ENCODE measurements at places on chromosomes 13 and 19. TPM values are rescaled to one million over a fixed set of nuclear protein-coding genes. Genes with fewer than 3 reads are reported as not detected.

The NLRP4 gene
- total RNA-seq: not detected

DNA sequence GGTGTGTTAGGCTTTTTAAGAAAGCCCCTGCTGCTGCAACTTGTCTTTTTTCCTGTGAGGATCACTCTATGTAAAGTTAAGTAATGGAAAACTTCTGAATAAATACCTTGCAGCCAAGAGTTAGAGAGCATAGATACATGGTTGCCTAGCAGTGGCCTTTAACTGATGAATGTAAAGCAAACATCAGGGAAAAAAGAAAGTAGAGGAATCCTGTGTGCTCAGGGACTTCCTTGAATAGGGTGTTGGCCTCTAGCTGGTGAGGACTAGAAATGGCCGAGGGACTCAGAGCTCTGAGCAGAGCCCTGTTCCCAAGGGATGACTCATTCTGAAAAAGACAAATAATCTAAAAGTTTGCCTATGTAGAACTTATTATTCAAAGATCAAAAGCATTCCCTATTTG is 135.7 kb downstream of the MIPEP start:
- DNase-seq: no peak

DNA sequence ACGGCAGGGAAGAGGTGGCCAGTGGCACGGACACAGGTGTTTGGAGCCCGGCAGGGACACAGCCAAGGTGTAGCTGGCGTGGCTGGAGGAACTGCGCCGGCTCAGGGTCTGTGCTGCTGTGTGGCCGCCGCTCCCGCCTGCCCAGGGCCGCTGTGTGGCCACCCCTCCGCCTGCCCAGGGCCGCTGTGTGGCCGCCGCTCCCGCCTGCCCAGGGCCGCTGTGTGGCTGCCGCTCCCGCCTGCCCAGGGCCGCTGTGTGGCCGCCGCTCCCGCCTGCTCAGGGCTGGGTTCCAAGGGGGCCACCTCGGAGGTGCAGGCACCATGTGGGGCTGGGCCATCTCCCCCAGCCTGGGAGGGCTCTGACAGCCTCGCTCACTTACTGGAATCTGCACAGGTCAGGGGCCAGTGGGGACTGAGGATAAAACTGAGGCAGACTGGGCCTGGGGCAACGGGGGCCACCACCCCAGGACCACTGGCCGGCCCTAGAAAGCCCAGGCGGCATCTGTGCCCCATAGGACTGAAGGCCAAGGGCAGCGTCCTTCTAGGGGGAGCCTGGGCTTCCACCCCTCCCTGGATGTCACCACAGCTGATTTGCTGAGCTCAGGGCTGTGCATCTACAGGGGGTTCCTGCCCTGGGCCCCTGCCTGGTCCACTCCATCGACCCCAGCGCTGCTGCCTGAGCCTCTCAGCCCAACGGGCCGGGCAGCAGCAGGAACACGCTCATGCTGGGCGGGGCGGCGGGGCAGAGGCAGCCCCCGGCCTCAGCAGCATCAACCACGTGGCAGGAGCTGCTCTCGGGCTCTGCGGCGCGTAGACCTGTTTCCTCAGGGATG is 21.5 kb downstream of the C13orf46 start:
- no peak for DNase-seq

- no peak for DNase-seq
Measured at GRCh38 chr13:113579686-113580085, 4.9 kb upstream of the TFDP1 start.

The TNNI3 gene
- 78.6 TPM for total RNA-seq

The CRB3 gene
- 0.99 TPM for total RNA-seq

- DNase-seq: no peak
Measured at GRCh38 chr13:50692396-50692915, 151.0 kb downstream of the DLEU7 start.

- DNase-seq: no peak
Measured at GRCh38 chr19:39967561-39967960, 3.4 kb upstream of the PSMC4 start.

- DNase-seq: no peak
Measured at GRCh38 chr19:11541238-11541637, 2.6 kb downstream of the CNN1 start.

The CBY2 gene
- not detected for total RNA-seq

GRCh38 chr13:108087810-108088209 is 127.5 kb downstream of the LIG4 start:
- DNase-seq: no peak

DNA sequence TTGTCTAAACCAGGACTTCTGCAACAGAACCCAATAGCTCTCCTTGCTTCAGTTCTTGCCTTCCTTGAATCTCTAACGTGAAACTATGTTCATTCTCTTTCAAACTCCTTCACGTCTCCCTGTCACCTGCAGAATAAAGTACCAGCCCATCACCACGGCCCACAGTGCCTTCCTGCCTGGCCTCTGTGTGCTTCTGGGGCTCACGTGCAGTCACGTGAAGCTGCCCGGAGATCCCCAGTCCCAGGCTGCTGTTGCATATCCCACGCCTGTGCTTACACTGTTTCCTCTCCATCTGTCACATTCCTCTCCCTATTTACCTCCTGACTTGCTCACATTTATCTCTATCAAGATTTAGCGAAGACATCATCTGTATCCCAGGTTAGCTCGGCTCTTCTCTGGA is 102.8 kb downstream of the STARD13 start:
- no peak for DNase-seq

The VSTM1 gene
- not detected for total RNA-seq

The LILRA2 gene
- not detected for total RNA-seq

The ZSCAN4 gene
- total RNA-seq: not detected

- no peak for DNase-seq
Measured at GRCh38 chr19:18299654-18300053, 18.2 kb upstream of the JUND start.

DNA sequence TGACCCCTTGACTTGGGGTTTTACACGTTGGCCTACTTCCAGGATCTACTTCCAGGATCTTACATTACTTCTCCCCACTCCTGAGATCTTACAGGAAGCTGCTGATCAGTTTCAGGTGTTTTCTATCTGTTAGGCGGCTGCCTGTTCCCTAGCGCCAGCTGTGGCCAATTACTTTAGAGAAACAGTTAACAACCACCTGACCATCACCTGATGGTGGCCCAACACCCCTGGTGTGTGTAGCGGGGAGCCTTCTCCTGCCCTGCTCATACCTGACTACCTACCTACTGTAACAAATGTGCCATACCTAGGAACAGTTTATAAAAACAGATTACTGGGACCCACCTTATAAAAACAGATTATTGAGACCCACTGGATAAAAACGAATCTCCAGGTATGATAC is 2.8 kb upstream of the POP4 start:
- DNase-seq: no peak

The FPR1 gene
- not detected for total RNA-seq

The GRIN2D gene
- 2.7 TPM for total RNA-seq

The NALCN gene
- not detected for total RNA-seq

The GAPDHS gene
- 0.46 TPM for total RNA-seq

The LPAR2 gene
- 39.9 TPM for total RNA-seq

DNA sequence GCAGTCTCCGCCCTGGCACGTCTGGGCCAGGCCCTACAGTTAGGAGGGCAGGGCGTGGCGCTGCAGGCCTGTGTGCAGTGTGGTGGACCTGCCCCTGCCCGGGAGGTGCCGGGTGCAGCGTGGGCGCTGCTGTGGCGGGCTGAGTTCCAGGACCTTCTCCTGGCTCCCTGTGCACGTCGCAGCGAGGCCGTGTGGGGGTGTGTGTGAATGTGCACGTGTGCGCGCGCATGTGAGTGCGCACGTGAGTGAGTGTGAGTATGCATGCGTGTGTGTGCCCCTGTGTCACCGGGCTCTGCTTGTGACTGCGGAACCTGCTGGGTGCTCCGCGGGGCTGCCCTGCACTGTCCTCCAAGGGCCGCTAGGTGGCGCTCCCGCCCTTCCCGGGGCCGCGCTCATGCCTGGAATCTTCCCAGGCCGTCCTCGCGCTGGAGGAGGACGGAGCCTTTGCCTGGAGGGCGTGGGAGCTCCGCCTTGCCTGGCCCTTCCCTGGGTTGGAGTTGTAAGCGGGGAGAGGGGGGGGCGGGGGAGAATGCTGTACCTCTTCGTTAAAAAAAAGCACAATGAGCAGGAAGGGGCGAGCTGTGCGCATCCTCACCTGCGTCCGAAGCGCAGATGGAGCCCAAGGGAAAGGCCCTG is 79.3 kb downstream of the KDM4B start:
- peak; percentile 83 for DNase-seq

DNA sequence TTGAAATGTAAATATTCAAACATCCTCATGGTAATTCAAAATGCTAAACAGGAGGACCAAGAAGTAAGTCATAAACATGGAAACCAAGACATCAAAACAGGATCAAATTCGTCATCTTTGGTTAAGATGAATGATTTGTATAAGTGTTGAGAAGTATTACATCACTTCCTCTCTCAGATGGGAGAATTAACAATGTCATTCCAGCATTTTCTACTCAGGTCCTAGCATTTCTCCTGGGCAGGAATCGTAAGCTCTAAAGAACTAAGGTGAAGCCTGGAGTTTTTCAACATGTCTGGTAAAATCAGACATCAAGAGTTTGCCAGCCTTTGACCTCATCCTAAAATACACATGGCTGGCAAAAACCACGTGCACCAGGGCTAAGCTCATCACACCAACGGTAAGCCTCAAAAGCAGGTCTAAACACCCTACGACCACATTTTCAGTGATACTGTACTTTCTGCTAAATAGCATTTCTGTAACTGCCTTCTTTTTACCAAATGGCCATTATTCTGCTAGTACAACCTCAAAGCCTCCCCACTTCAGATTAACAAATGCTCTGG is 24.8 kb downstream of the RANBP3 start:
- no peak for DNase-seq

GRCh38 chr13:104086759-104087158 is 1020.5 kb upstream of the SLC10A2 start:
- no peak for DNase-seq

The KCNN4 gene
- 0.60 TPM for total RNA-seq

GRCh38 chr13:20616059-20616797 is 49.3 kb downstream of the IFT88 start:
- DNase-seq: peak; percentile 51

GRCh38 chr13:80251403-80251802 is 89.5 kb downstream of the SPRY2 start:
- DNase-seq: peak; percentile 60

DNA sequence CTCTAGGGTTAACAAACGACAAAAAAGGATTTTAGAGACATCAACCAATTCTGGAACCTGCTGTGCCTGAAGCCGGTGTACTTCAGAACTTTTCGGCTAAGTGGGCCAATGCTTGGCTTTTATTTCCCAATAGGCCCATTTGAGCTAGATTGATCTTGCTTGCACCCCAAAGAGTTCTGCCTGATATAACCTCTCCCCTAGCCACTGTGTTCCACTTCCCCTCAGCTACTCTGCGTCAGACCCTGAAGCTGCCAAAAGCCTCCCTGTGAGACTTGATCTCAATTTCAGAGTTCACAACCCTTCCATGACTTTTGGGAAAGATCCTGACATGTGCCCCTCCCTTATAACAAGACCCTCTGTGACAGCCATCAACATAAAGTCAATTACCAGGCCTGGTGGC is 5.6 kb upstream of the SIGLEC14 start:
- DNase-seq: no peak

DNA sequence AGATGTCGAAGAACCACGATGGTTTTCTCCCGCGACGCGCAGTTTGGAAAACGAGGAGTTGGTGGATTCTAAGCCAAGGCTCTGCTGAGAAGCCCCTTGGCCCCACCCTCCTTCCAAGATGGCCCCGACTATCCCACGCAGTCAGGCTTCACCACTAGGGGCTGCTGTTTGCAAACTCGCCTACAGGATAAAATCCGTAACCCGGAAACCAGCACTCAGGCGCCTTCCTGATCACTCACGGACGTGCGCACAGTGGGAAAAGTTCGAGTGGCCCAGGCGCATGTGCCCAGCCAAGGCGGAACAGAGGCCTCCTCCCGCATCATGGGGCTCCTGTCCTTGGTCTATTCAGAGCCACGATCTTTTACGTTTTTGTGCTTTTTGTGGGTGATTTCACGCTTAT is 19.2 kb upstream of the UQCR11 start:
- DNase-seq: peak; percentile 45

GRCh38 chr13:100484702-100485101 is 103.9 kb downstream of the GGACT start:
- DNase-seq: no peak

GRCh38 chr13:31774186-31774750 is 34.9 kb downstream of the RXFP2 start:
- no peak for DNase-seq

DNA sequence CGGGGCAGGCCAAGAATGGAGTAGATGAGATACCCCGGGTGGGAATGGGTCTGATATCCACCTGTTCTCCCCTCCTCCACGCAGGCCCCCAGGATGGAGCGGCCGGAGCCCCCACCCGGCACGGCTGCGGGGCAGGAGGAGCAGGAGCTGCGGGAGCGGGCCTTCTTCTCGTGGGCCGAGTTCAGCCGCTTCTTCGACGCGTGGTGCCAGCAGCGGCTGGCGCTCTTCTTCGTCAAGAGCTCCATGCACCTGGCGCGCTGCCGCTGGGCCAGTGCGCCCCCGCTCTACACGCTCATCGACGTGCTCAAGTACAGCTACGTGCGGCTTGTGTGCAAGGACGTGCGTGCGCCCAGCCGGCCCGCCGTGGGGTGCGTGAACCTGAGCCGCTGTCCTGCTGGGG is 1.2 kb downstream of the ZSWIM9 start:
- DNase-seq: no peak

The AP1M2 gene
- total RNA-seq: not detected

The ADGRE2 gene
- not detected for total RNA-seq

- DNase-seq: peak; percentile 92
Measured at GRCh38 chr19:18478545-18479311, 40.8 kb upstream of the ISYNA1 start.

- no peak for DNase-seq
Measured at GRCh38 chr13:33679658-33680012, 138.3 kb upstream of the RFC3 start.

GRCh38 chr19:54077334-54077733 is 3.8 kb downstream of the TARM1 start:
- DNase-seq: no peak

- DNase-seq: no peak
Measured at GRCh38 chr13:28268800-28269223, 130.5 kb downstream of the PAN3 start.

The CALR3 gene
- not detected for total RNA-seq

GRCh38 chr13:52846567-52847321 is 1.7 kb downstream of the PCDH8 start:
- DNase-seq: peak; percentile 90

The FAM216B gene
- not detected for total RNA-seq
